ENCODE measurements at places on chromosomes 2 and 18.

- no peak for DNase-seq
Measured at GRCh38 chr2:211216221-211216620, 659.8 kb downstream of the CPS1 start.

DNA sequence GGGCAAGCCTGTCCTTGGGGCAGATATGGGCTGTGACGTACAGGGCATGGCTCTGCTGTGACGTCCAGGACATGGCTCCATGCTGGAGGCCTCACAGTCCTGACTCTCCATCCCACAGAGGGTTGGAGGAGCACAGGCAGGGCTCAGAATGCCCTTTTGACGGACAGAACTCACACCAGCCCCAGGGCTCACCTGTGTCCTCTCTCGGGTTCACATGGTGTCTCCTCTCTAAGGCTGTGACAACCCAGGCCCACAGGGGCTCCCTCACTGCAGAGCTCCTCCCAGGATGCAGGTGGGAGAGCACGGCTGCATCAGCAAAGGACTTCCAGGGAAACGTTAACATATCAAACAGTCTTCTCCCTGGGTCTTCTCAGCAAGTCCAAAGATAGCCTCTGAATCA, 133.8 kb downstream of the EIPR1 start:
- no peak for DNase-seq

DNA sequence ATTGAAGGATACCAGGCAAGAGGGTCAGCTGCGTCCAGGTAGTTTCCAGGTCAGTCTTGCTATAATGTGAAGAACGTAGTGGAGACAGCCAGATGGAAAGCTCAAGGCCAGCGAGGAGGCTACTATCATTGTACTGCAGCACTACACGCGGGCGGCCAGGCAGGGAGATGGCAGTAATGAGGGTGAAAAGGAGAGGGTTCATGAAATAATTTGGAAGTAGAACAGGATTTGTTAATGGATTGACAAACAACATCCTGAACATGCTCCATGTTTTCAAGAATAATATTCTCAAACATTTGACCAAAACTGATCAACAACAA, 17.1 kb downstream of the SPIRE1 start:
- no peak for DNase-seq

GRCh38 chr2:231360881-231361371, 34.6 kb upstream of the B3GNT7 start:
- no peak for DNase-seq

Data from GM10248 (cell line).